ENCODE measurements at places on chromosomes 13 and 19.

DNA sequence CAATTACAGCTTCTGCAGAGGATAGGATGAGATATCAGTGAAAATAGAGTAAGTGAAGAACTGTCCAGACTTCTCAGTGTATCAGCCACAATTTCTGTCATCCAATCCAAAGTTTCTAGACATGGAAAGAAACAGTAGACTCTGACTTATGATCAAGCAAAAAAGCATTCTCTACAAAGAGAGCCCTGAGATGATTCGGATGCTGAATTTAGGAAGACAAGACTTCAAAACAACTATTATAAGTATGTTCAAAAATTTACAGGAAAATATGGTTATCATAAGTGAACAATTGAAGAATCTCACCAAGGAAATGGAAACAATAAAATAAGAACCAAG lies 238.2 kb upstream of the IRS2 start:
- DNase-seq: no peak

GRCh38 chr13:110256126-110256905 lies 50.6 kb downstream of the COL4A1 start:
- no peak for DNase-seq

GRCh38 chr13:45120967-45121831 lies 889 bp downstream of the GTF2F2 start:
- DNase-seq: no peak

DNA sequence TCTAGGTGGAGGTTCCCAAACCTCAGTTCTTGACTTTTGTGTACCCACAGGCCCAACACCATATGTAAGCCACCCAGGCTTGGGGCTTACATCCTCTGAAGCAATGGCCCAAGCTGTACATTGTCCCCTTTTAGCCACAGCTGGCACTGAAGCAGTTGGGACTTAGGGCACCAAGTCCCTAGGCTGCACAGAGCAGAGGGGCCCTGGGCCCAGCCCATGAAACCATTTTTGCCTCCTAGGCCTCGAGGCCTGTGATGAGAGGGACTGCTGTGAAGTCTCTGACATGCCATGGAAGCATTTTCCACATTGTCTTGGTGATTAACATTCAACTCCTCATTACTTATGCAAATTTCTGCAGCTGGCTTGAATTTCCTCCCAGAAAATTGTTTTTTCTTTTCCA lies 30.2 kb downstream of the ING1 start:
- DNase-seq: no peak

DNA sequence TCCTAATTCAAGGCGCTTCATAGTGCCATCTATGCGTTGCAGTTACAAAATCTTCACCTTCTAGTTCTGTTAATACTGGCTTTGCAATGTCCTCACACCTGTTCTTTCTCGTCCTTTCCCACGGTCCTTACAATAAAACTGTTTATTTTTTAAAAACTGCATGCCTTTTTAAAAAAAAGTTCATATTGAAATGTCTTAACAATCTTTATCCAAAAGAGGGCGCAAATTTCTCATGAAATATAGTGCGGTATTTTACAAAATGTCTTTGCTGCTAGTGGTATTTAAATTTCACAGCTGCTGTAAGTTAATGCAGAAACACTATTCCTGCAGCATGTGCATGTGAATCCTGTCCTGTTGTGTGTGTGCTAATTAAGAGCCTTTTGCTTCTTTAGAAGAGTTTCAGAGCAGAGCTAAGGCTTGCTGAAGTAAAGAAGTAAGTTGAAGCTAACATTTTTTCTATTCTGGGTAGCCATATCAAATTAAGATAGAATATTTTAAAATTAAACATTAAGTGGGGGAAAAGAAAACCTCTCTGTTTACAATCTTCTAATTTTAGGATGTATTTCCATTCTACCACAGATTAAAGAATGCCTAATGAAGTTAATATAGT lies 15.8 kb upstream of the CLDN10 start:
- DNase-seq: peak; percentile 22

- DNase-seq: no peak
Measured at GRCh38 chr13:75329723-75330122, 152.2 kb downstream of the TBC1D4 start.

GRCh38 chr13:79861731-79862130 lies 380.8 kb downstream of the NDFIP2 start:
- no peak for DNase-seq

- no peak for DNase-seq
Measured at GRCh38 chr13:113110048-113110851, 4.7 kb downstream of the F7 start.

DNA sequence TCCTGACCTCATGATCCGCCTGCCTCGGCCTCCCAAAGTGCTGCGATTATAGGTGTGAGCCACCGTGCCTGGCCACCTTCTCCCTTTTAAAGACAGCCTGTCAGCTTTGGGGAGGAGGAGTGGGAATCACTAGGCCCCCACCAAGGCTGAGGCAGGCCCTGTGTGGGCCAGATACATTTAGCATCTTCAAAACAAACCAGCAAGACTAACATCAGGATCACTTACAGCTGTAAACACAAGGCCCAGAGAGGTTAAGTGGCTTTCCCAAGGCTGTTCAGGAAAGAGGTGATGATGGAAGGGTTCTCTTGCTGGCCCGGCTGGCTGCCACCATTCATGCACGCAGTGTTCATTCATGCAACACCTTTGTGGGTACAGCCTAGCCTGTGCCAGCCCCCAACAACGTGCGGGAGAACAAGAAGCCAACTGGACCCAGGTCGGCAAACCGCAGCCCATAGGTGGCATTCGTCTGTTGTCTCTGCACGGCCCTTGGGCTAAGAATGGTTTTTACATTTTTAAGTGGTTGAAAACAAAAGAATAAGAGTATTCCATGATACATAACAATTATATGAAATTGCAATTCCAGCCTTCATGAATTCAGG lies 23.0 kb downstream of the IER2 start:
- no peak for DNase-seq

- no peak for DNase-seq
Measured at GRCh38 chr13:48138270-48138669, 43.4 kb upstream of the MED4 start.

DNA sequence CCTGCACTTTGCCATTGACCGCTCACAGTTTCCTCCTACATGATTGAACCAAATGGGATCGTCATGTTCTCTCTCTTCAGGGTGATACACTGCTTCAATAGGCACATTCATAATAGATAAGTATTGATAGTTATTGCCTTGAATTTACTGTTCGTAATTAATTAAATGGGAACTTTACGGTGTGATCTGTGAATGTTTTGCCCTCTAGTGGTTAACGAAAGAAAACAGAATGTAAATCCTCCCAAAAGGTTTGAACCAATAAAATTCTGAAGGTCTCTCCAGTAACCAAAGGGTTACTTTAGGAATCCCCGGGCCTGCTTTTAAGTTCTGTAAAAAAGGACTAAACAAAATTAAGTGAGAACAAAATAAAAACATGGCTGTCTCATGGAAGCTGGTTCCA lies 389.3 kb downstream of the DACH1 start:
- DNase-seq: no peak

DNA sequence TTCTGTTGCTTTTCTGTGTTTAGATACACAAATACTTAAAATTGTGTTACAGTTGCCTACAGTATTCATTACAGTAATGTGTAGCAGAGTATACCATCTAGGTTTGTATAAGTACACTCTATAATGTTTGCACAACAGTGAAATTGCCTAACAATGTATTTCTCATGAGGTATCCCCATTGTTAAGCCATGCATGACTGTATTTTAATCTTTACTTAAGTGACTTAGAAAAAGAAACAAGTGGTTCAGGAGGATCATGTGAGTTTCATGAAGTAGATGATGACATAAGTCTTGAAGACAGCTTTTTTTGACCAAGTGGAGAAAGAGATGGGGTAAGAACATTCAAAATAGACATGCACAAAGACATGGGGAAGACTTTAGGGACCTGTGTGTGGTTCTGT lies 8.4 kb upstream of the KCTD4 start:
- no peak for DNase-seq

DNA sequence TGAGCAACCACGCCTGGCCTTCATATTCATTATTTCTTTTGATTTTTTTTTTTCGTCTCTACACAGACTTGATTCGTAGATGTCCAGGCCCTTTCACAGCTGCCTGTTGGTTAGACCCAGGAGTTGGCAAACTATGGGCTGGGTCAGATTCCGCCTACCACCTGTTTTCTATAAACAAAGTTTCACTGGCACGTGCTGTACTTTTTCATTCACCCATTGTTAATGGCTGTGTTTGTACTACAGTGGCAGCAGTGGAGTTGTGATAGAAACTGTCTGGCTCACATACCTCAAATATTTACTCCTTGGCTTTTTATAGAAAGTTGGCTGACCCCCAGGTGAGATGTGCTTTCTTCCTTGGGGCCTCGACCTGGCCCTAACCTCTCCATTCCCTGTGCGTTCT lies 72.9 kb upstream of the TEX29 start:
- DNase-seq: no peak

GRCh38 chr13:110520431-110521295 lies 40.9 kb downstream of the RAB20 start:
- DNase-seq: peak; percentile 13

GRCh38 chr13:48515732-48516131 lies 17.1 kb downstream of the RCBTB2 start:
- no peak for DNase-seq

DNA sequence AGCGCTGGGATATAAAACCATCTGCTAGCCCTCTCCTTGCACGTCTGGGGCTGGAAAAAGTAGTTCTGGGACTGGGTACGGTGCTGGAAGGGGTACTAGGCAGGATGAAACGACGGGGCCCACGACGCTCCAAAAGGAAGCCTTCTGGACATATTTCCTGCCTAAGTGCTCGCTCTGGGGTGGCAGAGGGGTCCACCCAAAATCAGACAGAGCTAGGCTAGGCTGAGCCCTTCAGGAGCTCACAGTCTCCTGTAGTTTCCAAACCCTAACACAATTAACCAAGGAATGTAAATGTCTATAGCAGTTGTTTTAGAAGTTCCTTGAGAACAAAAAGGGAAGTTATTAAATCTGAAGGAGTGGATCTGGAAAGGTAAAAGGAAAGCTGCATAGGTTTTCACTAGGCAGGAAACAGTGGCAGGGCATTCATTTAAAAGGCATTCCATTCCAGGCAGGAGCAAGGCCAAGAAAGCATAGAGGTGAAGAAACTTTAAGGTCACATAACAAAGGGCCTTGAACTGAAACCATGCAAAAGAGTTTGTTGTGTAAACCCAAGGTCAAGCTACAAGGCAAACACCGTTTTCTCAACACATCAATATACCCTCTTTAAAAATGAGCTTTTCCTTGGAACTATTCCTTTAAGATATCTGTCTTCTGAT lies 634 bp upstream of the DIAPH3 start:
- no peak for DNase-seq

GRCh38 chr19:39398297-39398864 lies 7.2 kb downstream of the MED29 start:
- DNase-seq: peak; percentile 72

DNA sequence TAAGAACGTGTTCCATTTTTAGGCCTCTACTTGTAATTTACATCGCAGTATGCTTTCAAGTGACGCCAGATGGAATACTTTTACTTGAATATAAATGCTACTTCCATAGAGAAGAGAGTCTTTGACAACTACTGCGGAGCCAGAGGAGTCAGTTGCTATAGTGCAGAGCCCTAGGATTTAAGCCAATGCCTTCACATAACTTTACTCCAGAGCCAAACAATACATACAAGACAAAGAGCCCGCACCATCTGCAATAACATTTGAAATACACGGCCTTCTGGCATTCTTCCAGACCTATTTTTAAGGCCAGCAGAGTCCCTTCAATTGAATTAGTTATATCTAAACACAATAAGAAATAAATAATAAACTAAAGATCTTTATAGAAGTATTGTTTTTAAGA lies 59.4 kb downstream of the XPO4 start:
- DNase-seq: no peak

DNA sequence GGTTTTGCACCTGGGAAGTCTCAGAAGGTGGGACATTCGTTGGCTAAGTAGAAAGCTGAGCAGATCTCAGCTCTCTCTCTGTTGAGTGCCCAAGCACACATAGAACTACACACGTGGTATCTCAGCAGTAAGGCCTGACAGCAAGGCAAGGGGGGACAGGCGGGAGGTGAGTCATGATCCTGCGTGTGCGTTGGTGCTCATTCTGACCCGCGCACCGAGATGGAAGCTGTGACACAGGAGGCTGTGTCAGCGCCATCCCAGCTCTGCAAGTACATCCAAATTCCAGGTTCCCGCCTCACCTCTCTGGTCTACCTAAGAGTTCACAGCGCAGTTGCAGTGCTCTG lies 135.7 kb downstream of the USP12 start:
- no peak for DNase-seq

GRCh38 chr19:12774588-12775555 lies at the start of gene HOOK2:
HOOK2 (minus strand) TSS chr19:12775552; CDS start chr19:12775449, 103 bp downstream.
- DNase-seq: peak; percentile 59

DNA sequence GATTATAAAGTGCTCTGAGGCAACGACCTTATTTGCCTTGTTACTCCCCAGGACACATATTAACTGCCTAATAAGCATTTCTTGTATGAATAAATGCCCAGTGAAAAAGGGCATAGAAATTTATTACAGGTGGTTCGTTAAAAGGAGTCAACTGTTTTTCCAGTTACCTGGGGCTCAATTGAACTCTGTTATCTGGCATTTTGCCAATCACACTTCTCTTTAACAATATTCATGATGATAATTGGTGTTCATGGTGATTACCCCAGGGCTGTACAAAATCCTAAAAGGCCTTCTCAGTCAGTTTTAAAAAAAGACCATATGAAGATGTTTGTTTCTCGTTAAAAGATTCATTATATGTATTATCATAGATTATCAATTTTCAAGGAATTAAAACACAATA lies 57.1 kb downstream of the KL start:
- DNase-seq: no peak

DNA sequence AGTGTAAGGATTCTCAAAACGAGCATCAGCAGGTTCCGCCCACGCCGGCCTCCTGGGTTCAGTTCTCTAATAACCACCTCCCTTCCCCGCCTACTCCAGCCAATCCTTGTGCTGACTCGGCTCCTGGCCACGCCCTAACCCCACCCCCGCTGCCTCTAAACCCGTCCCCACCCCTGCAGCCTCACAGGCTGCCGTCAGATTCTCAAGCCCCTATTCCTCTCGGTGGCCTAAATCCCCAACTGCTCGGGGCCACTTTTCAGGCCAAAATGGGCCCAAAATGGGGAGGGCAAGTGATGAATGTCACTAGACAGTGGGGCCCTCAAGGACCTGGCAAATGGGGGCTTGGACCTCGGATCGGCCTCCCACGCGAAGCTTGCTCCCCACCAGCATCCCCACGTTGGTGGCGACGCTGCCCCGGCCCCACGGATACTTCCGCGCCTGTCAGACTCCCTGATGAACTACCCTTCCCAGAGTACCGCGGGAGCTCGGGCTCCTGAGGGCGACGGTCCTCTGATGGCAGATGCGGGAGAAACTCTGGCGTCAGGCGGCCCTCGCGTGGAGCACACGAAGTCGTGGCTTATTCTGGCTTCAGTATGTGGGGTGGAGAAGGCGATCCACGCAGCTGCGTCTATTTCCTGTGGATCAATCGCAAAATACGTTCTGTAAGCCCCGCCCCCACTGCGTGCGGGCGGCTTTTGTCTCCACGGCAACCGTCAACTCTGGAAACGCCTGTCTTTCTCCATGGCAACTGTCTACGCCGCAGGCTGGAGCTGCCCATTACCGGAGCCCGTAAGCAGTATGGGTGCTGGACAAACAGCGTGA lies 24.8 kb downstream of the ZNF473 start:
- DNase-seq: peak; percentile 91

GRCh38 chr19:1503089-1503924 lies 9.5 kb downstream of the ADAMTSL5 start:
- peak; percentile 49 for DNase-seq

GRCh38 chr13:111074826-111075225 lies 40.3 kb upstream of the ARHGEF7 start:
- DNase-seq: no peak
